ENCODE measurements at places on chromosomes 1 and 21.

DNA sequence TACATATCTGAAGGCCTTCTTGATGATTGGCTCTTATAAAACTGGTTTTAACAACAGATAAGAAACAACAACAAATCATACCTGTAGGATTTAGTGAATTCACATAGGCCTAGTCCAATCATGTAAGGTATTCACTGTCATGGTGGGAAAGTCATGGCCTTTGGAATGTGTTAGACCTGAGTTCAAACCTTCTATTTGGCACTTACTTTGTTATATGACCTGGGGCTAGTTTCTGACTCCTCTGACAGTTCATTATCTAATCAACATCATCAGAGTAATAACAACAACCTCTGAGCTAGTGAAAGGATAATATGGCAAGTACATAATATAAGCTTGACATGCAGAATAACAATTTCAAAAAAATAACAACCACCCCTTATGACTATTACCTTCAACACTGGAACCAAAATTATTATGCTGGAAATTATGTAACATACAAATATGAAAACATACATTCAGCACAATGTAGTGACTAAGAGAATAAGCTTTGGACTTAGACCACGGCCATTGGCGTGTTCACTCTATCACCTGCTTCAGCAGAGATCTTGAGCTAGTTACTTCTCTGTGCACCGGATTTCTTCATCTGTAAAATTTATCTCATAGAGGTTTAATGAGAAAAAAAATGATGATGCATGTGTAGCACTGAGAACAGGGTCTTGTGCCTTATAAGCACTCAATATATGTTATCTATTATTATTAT, 597.6 kb downstream of the LMO4 start:
- no peak for DNase-seq

GRCh38 chr1:201116091-201116490, 3.9 kb upstream of the CACNA1S start:
- DNase-seq = no peak

DNA sequence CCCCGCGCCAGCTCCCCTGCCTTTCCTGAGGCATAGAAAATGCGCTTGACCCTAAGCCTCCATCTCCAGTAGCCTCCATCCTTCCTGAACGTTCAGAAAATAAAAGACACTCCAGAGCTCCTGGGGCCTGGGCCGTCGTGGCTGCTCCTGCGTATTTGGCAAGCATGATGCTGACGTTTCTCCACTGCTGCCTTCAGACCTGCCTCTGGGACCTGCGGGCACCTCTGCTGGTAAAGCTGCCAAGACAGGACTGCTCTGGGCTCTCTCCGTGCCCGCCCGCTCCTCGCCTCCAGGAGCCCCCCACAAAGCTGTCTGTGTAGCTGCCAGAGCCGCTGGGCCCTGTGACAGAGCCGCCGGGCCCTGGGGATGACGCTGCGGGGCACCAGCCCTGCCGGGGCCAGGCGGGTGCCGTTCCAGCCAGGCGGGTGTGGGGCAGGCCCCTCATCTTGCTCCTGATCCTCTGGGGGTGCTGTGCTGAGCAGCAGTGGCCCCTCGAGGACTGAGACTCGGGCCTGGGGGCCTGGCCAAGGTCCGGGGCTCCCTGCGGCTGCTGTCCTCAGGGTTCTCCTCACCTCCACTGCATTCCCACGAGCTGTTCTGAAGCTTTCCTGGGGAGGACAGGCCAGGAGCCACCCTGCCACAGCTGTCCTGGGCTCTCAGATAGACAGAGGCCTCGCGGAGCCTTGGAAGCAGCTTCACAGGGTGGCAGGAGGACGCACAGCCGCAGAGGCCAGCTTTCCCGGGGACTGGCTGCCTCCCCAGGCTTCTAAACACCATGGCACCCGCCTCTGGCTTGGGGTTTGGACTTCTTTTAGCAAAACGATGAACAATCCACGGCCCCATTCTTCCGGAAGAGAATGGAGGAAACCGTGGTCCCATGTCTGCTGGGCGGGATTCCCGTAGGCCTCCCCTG, 48.1 kb downstream of the MORN1 start:
- DNase-seq = no peak

- no peak for DNase-seq
Measured at GRCh38 chr21:34781526-34781925, 112.7 kb downstream of the CLIC6 start.

GRCh38 chr1:46546210-46546609, 5.2 kb downstream of the KNCN start:
- no peak for DNase-seq

GRCh38 chr1:78722947-78723346, 73.3 kb downstream of the IFI44 start:
- DNase-seq = no peak

DNA sequence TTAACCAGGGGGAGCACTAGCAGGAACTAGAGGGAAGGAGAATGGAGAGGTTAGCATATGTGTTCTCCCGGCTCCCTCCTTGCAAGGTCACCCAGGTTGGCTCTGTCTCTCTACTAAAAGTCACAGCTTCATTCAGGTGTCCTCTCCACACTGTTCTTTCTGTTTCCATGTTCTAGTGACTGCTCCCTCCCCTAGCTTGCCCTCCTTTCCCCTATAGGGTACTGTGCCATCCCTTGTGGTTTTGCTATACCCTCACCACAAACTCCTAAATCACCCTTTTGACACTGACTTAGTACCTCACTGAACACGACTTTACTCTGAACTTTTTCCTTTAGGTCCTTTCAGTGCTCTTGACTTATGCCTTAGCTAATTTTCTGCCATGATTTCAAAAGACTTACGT, 389.3 kb downstream of the ST6GALNAC3 start:
- no peak for DNase-seq

- no peak for DNase-seq
Measured at GRCh38 chr1:5338466-5338865, 653.8 kb downstream of the NPHP4 start.

DNA sequence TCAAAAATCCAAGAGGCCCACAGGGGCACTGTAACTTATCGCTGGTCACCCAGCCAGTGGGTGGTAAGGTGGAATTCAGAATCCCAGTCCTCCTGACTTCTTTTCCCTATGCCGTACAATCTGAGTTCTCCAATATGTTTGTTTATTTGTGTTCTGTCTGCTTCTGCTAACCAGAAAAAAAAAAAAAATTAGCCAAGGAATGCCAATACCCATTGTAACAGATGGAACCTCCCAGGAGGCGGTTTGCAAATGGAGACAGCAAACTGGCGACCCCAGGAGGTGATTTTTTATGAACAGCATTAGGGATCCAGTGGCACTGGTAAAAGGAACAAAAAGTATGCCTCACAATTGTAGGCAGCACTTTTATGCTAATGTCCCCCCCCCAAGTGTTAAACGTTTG, 189.0 kb upstream of the FGGY start:
- DNase-seq = no peak

GRCh38 chr1:182405578-182405977, 5.1 kb upstream of the TEDDM1 start:
- no peak for DNase-seq

- DNase-seq = peak; percentile 41
Measured at GRCh38 chr1:186212568-186213224, 162.4 kb downstream of the TPR start.

DNA sequence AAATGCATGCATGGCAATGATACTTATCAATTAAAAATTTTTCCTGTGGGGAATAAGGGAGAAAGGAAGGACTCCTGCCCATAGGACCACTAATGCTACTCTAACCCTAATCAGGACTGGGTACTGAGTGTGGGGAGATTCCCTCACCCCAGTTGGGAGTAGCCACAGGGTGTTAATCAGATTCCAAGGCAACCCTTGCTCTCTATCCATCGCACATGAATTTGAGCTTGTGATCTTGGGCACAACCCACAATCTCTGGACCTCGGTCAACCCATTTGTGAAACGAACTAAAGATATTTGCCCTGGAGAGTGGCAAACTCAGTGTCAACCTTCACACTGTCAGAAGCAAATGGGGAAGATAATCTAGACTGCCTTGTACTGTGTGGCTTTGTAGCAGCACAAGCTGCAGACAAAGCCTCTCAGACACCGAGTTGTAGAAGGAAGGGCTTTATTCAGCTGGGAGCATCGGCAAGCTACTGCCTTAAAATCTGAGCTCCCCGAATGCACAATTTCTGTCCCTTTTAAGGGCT, 69.5 kb downstream of the SERINC2 start:
- no peak for DNase-seq

DNA sequence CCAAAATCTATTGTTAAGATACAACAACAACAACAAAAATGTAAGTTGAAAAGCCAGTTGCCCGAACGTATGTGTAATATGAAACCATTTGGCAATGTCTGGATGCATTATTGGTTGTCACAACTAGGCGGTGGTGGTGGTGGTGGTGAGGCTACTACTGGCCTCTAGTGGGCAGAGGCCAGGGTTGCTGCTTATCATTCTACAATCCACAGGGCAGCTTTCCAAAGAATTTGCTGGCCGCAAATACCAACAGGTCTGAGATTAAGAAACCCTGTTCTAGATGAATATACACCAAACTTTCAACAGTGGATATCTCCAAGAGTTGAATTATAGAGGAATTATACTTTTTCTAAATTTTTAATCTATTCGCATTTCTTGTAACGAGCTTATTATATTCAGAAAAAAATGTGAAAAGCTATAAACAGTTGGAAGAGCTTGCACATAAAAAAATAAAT, 26.8 kb upstream of the ZNF697 start:
- DNase-seq = no peak

DNA sequence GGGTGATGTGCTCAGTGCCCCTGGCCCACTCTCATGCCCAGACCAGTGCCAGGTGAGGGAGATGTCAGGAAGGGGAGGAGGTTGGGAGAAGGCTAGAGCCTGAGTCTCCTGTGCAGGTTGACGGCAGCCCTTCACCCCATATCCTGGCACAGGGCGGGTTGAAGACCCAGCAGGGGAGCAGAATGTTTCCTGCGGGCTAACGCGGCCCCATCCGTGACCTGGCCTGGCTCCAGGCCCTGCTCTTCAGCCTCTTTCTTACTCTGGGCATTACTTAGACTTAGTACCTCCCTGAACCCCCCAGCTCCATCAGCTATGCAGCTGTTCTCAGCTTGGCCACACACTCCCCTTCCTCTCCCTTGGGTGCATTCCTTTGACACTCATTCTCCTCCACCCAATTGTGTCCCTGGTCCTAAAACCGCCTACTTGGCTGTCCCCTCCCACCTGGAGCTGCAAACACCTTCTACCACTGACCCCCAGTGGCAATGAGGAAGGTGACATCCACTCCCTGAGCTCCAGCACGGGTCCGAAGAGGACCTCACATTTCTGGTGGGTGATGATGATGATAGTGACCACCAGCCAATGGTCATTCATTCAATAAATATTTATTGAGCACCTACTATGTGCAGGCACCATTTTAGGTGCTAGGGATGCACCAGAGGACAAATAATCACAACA, 179.0 kb downstream of the PTPRU start:
- DNase-seq = no peak

DNA sequence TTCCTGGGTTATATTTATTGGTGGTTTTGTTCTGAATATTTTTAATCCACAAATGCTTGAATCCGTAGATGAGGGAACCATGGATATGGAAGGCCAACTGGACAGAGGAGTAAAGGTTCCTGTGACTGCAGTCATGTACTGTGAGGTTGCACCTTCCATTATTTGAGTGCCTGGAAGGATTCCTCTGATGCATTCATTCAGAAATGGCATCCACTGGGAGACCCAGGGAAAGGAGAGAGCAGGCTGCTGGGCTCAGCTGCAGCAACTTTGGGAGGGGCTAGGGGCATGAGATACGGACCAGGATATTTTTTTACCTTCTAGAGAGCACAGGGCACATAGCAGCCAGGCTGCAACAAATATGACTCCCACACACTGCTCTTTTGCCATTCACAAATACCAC, 19.5 kb downstream of the AK2 start:
- no peak for DNase-seq

DNA sequence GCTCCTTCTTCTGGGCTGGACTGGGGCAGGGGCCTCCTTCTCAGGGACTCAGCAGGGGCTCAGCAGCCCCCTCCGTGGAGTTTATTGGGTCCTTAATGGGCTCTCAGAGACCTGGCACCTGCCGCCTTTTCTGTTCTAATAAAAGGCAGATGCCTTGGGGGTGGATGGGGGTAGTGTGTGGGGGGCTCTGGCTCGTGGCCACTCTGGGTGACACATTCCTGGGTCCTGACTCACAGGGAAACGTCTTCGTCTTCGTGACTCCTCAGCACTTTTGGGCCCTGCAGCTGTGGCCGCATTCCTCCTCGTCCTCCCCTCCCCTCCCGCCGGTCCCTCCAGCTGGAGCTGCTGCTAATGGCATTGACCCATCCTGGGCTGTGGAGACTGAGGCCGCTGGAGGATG, 107.8 kb upstream of the WNT4 start:
- no peak for DNase-seq

DNA sequence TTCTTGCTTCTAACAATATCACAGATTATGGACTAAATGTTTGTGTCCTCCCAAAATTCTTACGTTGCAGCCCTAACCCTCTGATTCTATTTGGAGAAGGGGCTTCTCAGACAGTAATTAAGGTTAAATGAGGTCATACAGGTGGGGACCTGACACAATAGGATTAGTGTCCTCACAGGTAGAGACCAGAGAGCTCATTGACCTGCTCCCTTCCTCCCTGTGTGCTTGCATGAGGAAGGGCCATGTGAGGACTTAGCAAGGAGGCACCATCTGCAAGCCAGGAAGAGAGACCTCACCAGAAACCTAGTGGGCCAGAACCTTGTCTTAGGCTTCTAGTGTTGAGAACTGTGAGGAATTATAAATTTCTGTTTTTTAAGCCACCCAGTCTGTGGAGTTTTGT, 322.6 kb downstream of the SMYD3 start:
- DNase-seq = no peak

- DNase-seq = no peak
Measured at GRCh38 chr1:247431643-247432042, 15.7 kb downstream of the NLRP3 start.

- peak; percentile 51 for DNase-seq
Measured at GRCh38 chr1:117605164-117605773, 579 bp upstream of the TENT5C start.

DNA sequence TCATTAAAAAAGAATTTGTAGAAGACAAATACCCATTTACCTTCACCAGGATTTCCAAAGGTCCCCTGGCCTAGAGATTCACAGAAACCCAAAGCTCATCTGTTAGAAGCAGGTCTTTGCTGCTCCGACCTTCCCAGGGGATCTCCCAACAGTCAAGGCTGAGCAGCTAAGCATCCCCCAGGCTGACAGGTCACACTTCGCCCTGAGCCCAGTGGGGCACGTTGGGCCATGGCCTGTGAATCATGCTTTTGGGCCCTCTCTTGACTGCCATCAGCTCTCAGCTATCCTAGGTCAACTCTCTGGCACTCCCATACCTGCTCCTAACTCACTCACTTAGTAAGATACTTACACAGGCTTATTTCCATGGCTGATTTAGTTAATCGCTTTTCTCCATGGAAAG, 157.7 kb downstream of the DSCAM start:
- peak; percentile 25 for DNase-seq

GRCh38 chr1:89121641-89122040, 4.3 kb downstream of the GBP2 start:
- no peak for DNase-seq

DNA sequence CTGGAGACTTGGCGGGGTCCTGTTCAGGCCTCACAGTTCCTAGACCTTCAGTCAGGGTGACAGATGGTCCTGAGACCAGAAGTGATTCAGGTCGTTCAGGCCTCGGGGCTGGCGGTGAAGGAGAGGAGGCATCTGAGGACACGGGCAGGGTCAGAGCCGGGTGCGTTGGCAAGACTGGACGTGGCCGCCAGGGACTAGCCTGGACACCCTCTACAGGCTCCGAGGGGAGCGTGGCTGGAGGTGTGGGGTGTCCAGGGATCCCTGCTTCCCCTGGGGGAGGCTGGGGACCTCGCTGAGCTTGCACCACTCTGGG, 64.0 kb upstream of the TARDBP start:
- no peak for DNase-seq

All from nephron progenitor cell (in vitro differentiated cells).